ENCODE measurements at places on chromosomes 5 and 9.

- DNase-seq = no peak
Observed at GRCh38 chr5:41517909-41518308, 7.5 kb upstream of the PLCXD3 start.

- no peak for DNase-seq
Observed at GRCh38 chr5:55699041-55699688, 13.0 kb downstream of the SLC38A9 start.

DNA sequence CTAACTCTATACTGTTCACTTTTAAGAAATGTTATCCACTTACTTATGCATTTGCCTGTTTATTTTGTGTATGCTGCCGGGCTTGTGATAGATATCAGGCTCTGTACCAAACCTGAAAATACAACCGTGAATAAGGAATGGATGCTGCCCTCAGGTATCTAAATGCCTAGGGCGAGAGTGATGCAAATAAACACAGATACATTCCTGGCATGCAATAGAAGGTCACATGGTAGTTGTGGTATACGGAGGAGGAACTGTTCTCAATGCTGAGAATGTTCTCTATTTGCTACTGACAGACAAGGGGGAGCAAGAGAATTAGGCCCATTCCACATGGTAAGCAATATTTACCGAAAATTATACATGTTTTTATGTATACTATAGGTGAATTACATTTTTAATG, 227.8 kb downstream of the ICE1 start:
- no peak for DNase-seq

DNA sequence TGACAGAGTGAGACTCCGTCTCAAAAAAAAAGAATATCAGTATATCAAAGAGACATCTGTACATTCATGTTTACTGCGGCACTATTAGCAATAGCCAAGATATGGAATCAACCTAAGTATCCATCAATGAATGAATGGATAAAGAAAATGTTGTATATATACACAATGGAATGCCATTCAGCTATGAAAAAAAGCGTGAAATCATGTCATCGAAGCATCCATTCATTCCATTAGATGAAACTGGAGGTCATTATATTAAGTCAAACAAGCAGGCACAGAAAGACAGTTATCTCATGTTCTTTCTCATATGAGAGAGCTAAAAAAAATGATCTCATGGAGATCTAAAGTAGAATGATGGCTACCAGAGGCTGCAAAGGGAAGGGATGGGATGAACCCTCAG, 180.9 kb upstream of the TLX3 start:
- DNase-seq = no peak

- no peak for DNase-seq
Observed at GRCh38 chr5:173717959-173718358, 101.5 kb upstream of the BOD1 start.

DNA sequence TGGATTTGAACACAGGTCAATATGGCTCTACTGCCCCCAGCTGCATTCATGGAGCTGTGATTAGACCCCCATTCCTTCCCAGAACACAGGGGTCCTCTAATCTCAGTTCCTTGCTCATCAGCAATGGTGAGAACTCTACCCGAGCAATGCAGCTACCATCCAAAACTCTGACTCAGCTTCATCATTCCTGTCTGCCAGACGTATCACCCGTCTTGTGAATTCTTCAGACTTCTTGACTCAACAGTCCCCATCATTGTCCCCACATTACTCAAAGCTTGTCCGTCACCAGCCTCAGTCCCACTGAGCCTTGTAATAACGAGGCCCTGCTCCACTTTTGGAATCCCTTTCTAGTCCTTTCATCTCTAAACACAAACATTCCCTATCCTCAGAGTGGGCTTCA, 36.3 kb upstream of the STX17 start:
- no peak for DNase-seq

GRCh38 chr5:88888848-88889188, 5.8 kb upstream of the MEF2C start:
- DNase-seq = no peak

GRCh38 chr5:96751203-96752169, 56.3 kb downstream of the ERAP1 start:
- no peak for DNase-seq

DNA sequence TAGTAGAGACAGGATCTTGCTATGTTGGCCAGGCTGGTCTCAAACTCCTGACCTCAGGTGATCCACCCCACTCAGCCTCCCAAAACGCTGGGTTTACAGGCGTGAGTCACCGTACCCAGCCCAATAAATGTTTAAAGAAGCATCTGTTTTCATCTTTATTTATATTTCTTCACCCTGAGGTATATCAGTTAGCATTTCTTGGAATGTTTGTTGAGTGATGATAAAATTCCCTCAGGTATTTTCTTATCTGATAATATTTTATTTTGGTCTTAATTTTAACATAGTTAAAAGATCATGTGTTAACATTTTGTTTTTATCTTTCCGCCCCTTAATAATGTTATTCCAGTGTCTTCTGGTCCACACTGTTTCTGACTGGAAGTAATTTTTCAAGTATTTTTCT, 839.6 kb upstream of the CDH10 start:
- no peak for DNase-seq

DNA sequence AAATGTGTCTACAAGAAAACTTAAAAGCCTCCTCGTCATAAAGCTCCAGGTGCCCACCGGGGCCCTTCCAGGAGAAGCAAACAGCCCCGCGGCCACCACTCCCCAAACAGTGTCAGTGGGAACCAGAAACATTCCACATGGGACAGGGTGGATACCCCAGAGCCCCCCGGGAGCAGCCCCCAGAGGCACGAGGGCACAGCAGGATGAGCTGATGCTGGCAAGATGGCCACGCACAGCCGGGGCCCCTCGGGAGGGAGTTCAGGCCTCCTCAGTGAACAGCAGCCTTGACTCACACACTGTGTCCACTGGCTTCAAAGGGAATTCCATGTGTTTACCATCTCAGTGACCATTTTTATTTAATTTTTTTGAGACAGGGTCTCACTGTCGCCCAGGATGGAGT, 10.5 kb downstream of the EXD3 start:
- no peak for DNase-seq

DNA sequence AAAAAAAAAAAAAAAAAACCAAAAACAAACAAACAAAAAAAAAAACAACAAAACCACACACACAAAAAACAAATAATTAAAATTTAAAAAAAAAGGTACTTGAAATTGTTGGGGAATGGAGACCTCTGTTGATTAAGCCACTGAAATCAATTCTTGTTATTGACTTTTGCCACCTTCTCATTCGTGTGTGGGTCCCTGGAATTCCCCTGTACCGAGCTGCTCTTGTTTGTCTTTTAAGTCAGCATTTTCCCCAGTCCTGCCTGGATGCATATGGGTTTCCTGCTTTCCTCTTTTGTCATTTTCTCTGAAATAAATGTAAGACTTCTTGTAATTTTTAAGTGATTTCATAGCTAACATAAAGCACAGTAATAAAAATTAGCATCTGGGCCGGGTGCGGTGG, 45.5 kb downstream of the GPBP1 start:
- no peak for DNase-seq

DNA sequence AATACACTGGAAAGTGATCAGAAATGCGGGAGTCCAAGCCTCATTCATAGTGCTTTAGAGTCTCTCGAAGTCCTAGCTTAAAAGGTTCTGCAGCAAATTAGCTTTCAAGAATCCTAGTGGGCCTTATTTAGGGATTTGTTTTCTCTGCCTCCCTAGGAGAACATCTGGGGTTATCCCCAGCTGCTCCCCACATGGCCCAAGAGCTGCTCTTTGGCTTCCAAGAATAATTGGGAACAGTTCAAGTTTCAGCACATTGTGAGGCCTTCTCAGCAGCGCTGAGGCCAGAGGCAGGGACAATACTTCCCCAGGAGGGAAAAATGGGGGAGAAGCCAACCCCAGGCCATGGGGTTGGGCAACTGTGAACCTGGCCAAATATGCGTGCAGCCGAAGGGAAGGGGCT, 108.7 kb downstream of the LIFR start:
- no peak for DNase-seq

All from D721Med (cell line).